ENCODE measurements at places on chromosomes 7 and 10.

DNA sequence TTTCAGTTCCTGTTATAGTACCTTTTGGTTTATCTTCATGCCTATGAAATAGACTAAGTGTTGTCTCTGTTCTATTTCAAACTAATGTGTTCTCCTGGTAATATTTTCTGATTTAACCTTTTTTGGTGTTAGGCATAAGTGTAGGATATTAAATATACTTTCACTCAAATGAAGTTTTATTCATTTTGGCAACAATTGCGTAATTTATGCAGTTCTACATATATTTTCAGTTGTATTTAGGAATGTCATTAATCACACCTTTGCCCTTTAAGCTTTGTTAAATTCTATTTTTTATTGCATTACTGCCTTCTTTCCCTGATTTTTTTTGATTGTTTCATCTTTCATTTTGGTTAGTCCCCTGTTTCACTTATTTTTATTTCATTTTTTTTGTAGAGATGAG, 47.3 kb downstream of the RSBN1L start:
- DNase-seq, result no peak

DNA sequence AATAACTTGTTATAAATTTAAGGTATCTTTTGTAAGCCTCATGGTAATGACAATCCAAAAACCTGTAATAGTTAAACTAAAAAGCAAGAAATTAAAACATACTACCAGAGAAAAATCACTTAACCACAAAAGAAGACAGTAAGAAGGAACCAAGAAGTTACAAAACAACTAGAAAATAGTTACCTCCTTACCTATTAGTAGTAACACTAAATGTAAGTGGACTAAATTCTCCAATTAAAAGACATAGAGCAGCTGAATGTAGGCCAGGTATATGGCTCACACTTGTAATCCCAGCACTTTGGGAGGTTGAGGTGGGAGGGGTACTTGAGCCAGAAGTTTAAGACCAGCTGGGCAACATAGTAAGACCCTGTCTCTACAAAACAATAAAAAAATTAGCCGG, 84.0 kb downstream of the SNX13 start:
- DNase-seq, result no peak

GRCh38 chr7:8365499-8366110, 67.8 kb upstream of the NXPH1 start:
- peak; percentile 4 for DNase-seq

GRCh38 chr7:93984024-93984423, 20.1 kb downstream of the BET1 start:
- no peak for DNase-seq

DNA sequence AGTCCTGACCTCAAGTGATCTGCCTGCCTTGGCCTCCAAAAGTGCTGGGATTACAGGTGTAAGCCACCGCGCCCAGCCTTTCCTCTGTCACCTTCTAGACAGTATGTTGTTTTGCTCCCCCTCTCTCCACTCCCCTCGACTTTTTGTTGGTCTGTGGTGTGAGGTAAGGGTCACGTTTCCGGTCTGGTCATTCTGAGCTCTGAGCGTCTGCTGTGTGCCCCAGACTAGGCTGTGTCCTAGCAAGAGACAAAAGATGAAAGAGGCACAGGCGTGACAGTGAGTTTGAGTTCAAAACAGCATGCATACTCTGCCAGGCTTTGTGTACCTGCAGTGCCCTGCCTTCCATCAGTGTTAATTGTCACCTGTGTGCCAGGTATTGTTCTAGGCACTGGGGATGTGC, 87.4 kb upstream of the PPIF start:
- DNase-seq, result no peak

DNA sequence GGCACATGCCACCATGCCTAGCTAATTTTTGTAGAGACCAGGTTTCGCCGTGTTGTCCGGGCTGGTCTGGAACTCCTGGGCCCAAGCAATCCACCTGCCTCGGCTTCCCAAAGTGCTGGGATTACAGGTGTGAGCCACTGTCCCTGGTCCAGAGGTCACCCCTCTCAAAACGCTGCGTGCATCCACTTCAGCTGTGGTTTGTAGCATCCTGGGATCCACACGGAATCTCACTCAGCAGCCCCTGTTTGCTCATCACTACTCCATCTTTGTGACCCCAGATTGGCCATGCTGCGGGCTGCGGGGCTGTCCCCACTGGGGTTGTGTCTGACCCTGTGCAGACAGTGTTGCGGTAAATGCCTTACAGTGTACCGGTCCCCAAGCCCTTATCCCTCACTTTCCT, 3.5 kb downstream of the INPP5A start:
- no peak for DNase-seq

GRCh38 chr10:60367024-60367423, 22.7 kb downstream of the ANK3 start:
- DNase-seq, result no peak

GRCh38 chr7:107162475-107162874, 6.3 kb upstream of the HBP1 start:
- DNase-seq, result peak; percentile 29

DNA sequence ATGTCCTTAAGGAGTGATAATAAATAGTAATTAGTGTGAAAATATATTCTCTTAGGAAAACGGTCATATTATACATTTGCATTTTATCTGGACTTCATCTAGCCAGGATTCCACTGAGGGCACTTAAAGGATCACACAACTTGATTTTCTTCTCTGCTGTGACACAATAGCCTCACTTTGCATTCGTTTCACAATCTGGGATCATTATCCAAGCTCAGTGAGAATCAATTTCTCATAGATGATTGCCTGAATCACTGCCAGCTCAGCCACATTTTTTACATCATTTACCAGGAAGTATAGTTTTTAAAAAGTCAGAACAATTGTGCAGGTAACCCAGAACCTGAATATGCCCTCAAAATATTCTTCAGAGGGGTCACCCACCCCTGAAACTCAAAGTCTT, 68.9 kb downstream of the PTPRZ1 start:
- DNase-seq, result no peak

- DNase-seq, result peak; percentile 13
Observed at GRCh38 chr7:114663502-114663901, 248.9 kb downstream of the FOXP2 start.

DNA sequence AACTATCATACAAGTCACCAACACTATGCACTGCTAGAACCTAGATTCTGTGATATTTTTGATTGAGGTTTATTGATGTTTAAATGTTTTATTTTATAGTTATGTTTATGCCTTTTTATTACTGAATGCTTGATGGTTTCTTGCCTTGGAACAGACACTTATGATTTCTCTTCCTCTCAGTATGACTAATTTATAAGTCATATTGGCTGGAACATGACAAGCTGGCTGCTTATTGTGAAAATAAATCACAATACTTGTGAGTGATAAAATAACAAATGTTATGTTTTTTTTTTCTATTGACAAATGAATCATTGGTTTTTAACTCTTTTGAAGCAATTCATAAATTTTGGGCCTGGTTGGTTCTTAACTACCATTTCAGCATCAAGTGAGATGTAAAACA, 142.0 kb upstream of the MALRD1 start:
- DNase-seq, result no peak

GRCh38 chr7:2689951-2690705, 2.1 kb downstream of the AMZ1 start:
- peak; percentile 80 for DNase-seq

- no peak for DNase-seq
Observed at GRCh38 chr10:104922810-104923209, 281.7 kb downstream of the SORCS3 start.

DNA sequence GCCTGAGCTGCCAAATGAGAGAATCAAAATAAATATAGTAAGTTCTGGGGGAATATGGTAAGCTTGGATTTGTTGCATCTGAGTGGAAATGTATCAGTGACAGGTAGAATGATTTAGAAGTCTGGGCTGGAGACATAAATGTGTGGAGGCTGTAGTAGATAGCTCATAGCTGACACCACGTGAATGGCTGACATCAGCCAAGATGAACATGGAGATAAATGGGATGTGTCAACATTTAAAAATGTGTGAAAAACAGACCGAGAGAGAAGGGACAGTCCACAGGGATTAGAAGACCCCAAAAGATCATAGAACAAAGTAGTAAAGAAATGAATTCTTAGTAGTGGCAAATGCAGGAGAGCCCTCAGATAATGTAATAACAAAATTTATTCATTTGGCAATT, 40.9 kb downstream of the NAMPT start:
- DNase-seq, result peak; percentile 58

DNA sequence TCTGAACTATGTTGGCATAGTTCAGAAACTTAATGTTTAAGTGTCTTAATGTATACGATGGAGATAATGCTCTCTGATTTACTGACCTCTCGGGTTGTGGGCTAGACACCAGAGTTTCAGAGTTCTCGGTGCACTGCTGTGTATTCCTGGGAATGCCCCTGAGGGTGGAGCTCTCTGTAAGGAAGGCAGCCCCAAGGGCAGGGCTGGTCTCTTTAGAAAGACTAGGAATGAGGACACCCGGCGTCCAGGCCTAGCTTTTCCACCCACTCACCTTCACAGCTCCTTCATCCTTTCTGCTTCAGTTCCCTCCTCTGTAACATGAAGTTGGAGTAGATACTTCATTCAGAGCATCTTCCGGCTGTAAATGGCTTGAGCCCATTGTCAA, 536.6 kb upstream of the GALNT17 start:
- no peak for DNase-seq

GRCh38 chr10:17479015-17479615, 24.7 kb upstream of the ST8SIA6 start:
- DNase-seq, result no peak

- DNase-seq, result no peak
Observed at GRCh38 chr10:49505076-49505475, 33.8 kb downstream of the ERCC6 start.

GRCh38 chr7:26153241-26153822, 1.3 kb downstream of the NFE2L3 start:
- DNase-seq, result no peak

GRCh38 chr7:25823571-25823970, 328.4 kb upstream of the NFE2L3 start:
- no peak for DNase-seq

- no peak for DNase-seq
Observed at GRCh38 chr10:119003572-119004289, 25.8 kb upstream of the NANOS1 start.

GRCh38 chr7:142478479-142479220, 220.8 kb upstream of the PRSS58 start:
- peak; percentile 65 for DNase-seq
